ENCODE measurements at places on chromosomes 4 and X.

DNA sequence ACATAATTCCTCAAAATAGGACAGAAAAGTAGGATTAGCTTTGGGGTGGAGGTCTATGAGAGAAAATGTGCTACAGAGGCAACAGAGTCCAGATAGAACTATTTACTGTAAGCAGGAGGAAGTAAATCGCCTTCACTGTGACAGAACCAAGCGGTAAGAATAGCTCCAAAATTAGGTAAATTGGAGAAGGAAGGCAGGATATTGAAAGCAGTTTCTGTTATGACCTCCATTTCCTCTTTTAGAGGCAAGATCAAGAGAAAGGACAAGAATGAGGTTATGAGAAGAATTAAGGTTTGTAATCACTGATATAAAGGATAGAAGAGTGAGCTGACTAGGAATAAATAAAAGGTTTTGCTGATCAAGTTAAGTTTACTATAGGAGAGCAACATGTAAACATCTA is 44.1 kb upstream of the NEUROG2 start:
- DNase-seq: no peak

GRCh38 chr4:19309378-19309777 is 942.3 kb upstream of the SLIT2 start:
- DNase-seq: no peak

DNA sequence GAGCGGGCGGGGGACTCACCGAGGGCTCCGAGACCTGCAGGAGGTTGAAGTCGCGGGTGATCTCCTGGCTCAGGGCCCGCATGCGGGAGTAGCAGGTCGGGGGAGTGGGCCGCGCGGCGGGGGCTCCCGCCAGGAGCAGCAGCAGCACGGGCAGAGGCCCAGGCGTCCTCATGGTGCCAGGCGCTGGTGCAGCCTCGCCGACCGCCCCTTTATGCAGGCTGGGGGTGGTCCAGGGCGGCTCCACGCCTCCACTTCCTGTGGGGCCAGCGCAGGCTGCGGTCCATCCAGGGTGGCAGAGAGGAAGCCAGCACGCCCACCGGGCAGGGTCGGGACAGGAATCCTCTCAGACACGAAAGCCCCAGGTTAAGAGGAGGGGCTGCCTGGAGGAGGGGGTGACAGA is at the start of gene CYTL1:
CYTL1 (minus strand) TSS at position 185 of the 400 bp plus-strand sequence; CDS start at position 172, 13 bp downstream.
- DNase-seq: no peak

- DNase-seq: no peak
These were observed 12.7 kb upstream of the PAQR3 start for GRCh38 chr4:78951862-78952472.

- no peak for DNase-seq
These were observed 81.9 kb downstream of the HMGB2 start for GRCh38 chr4:173252024-173252935.

DNA sequence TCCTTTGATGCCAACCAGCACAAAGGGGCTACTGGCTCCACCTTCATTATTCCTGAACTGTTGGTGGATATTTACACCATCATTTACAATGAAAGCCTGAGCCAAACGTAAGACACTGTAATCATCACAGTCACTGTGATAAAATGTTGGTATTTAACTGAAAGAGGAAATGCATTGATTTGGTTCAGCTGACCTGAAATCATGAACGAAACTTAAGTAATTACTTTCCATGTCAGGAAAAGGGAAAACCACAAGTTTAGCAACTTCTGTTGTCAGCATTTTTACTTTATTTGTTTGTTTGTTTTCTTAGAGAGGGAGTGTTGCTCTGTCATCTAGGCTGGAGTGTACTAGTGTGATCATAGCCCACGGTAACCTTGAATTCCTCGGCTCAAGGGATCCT is 247.8 kb upstream of the FAM47A start:
- no peak for DNase-seq

- DNase-seq: no peak
These were observed 153.3 kb downstream of the PRDM5 start for GRCh38 chr4:120769227-120769626.

DNA sequence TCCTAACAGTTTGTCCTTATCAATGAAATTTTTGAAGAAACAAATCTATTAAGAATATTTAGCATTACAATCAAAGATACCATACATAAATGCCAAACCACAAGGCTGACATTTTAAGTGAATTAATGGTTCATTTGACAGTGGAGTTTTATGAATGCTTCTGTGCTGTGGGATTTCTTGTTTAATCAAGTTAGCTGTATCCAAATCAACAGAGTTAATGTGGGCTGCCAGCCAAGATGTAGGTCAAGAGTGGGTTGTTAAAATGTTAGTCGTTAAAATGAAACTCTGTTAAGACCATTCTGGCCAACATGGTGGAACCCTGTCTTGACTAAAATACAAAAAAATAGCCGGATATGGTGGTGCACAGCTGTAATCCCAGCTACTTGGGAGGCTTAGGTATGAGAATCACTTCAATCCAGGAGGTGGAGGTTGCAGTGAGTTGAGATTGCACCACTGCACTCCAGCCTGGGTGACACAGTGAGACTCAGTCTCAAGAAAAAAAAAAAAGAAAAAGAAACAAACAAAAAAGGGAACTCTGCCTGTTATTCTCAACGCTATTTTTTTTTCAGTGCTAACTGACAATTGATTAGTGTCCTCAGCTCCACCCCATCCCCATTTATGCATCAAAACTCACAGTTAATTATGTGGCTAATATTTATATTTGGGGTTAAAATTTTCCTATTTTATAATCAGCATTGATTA is 20.2 kb downstream of the GPAT3 start:
- DNase-seq: no peak

DNA sequence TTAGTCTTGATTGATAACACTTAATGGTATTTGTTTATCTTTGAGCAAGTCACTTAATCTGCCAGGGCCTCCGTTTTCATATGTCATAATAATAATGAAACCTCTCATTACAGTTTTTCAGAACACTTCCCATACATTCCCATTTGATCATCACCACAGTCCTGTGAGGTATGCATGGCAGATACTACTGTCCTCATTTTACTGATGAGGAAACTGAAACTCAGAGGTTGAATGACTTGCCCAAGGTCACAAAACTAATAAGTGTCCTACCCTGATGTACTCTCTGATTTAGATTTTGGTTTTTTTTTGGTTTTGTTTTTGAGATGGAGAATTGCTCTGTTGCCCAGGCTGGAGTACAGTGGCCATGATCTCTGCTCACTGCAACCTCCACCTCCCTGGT is 25.7 kb downstream of the ZFX start:
- DNase-seq: no peak

- peak; percentile 23 for DNase-seq
These were observed 140.3 kb upstream of the SH3RF1 start for GRCh38 chr4:169410839-169411770.

DNA sequence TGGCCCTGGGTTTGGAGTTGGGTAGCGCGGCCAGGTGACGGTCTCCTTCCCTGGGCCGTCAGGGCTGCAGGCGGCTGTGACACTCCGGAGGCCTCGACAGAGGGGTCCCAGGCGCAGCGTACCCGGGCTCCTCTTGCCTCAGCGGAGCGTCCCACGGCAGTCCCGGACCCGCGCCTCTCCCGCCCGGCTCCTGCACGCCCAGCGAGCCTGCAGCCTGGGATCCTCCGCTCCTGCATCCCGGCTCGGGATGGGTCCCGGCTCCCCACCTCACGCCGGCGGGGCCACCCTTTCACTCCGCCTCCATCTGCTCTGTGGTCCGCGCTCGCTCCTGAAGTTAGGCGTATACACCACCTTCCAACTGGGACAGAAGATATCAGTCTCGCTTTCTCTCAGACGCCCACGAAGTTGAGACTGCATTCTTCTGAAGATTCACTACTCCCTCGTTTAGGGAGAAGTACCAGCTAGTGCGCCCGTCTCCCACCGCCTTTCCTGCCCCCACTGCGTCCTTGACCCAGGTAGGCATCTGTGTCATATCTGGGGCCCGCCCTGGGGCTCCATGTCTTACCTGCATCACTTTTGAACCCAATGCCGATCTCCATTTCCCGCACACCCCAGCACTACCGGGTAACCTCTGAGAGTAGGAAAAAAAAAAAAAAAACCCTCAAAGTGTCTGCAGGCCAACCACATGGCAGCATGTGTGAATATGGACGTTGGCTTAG is 32.3 kb upstream of the KDR start:
- DNase-seq: no peak

DNA sequence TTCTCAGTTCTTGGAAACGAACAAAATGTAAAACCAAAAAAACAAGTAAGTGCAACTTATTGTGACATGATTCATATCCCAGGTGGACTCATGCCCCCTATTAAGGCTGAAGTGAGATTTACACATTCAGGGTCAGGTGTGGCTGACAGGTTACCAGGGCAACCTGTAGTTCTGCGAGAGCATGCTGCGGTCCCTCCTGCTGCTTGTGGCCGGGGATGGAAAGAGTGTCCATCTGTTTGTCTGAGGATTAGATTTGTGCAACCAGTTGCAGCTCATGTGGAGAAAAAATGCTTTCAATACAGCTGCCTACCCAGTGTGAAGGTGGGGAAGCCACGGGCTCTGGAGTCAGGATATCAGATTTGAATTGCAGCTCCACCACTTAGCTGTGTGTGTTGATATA is 78.8 kb downstream of the FAM184B start:
- no peak for DNase-seq

DNA sequence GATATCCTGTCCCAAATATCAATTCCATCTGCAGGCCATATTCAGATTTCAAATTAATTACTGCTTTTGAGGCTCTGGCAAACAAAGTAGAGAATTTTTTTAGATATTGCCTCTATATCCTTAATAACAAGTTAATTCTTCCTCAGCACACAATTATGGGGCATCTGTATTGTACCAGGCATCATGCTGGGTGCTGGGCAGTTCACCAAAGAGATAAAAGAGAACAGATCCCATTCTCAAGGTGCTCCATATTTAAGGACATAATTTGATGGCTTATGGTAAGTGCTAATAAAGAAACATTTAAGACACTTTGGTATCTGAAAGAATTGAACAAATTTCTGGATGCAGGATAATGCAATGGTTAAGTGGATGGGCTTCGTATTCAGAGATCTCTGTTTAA is 65.8 kb downstream of the SPCS3 start:
- no peak for DNase-seq

DNA sequence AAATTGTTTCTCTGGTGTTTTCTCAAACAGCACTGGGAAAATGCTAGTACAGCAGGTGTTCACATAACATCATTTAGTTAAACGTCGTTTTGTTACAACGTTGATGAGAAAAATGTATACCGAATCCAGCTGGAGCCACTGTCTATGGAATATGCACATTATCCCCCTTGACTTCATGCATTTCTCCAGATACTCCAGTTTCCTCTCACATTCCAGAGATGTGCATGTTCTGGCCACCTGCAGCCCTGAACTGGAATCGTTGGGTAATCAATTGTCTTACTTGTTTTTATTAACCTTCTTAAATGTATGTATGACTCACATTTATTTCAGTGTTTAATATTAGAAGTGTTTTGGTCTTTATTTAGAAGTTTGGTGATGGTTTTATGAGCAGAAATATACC is 18.4 kb upstream of the ODAM start:
- DNase-seq: no peak

- no peak for DNase-seq
These were observed 2.9 kb downstream of the KLHL15 start for GRCh38 chrX:24023972-24024669.

GRCh38 chr4:123631786-123632692 is 235.4 kb downstream of the SPRY1 start:
- no peak for DNase-seq

GRCh38 chr4:174122705-174123104 is 160.8 kb downstream of the FBXO8 start:
- DNase-seq: no peak

DNA sequence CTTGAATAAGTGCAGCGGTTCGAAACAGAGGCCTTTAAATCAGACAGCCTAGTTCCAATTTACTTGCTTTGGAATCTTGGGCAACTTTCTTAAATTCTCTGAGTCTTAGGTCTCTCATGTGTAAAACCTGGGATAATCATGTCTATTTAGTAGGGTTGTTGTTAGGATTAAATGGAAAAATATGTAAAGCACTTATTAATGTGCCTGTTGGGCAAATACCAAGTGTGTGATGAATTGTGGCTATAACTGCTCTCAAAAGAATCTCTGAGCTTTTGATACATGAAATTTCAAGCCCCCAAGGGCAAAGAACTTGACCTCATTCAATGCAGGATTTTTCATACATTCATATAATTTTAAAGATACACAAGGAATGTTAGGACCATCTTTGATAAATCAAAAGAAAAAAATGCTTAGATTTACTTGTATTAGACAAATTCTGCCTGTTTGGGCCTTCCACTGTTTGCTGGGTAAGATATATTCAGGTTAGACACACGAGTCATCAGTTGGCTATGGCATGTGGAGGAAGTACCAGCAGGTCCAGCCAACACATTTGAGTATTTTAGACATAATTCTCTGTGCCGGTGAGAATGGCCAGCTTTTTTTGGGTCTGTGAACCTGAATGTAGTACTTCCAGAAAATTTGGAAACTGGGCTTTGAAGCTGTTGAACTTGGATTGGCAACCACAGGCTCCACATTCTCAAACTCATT is 241.4 kb upstream of the CNKSR2 start:
- no peak for DNase-seq

- no peak for DNase-seq
These were observed 104.6 kb downstream of the TMEM144 start for GRCh38 chr4:158314756-158315487.

GRCh38 chr4:111806331-111806730 is 338.9 kb upstream of the FAM241A start:
- DNase-seq: no peak

DNA sequence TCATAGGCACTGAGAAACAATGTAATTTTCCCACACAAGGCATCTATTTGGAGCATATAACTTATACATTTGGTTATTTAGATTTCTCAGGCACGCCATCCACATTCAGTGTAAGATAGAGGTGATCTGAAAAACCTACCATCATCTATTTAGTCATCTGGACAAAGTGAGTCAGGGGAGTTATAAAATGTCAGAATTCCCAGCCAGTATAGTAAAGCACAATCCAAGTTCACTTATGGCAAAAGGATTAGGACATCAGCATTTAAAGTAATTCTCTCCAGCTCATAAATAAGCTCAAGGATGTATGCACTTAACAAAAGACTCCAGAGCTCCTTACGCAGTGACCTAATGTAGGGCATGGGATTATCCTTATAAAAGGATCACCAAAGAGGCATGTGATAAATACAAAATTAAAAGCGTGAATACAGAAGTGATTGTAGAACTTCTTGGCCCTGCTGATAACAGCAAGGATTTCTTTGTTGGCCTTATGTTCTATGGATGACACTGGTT is 65.3 kb upstream of the DCLK2 start:
- DNase-seq: no peak

DNA sequence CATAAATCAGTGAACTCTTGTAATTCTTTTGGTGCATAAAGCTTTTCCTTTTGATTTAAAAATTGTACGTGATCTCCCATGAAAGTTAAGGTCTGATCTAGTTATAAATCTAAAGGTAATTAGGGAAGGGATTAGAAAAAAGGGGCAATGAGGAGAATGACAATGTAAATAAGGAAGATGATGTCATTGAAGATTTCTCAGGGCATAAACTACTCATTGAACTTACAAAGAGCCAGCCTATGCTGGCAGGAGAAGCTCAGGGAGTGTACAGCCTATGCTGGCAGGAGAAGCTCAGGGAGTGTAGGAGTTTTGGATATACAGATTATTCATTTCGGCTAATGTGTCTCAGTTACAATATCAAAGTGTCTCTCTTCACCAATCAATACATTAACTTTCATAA is 1533.5 kb upstream of the ADGRL3 start:
- DNase-seq: no peak
